ENCODE measurements at places on chromosomes 2 and 18. TPM values are rescaled to one million over a fixed set of nuclear protein-coding genes. Genes with fewer than 3 reads are reported as not detected.

- no peak for DNase-seq
Observed at GRCh38 chr2:16156411-16156810, 216.1 kb downstream of the MYCN start.

Gene FAM136A
- 21.7 TPM for total RNA-seq

Gene SPIRE1
- 48.2 TPM for total RNA-seq

GRCh38 chr2:5385596-5385995, 306.6 kb upstream of the SOX11 start:
- no peak for DNase-seq

DNA sequence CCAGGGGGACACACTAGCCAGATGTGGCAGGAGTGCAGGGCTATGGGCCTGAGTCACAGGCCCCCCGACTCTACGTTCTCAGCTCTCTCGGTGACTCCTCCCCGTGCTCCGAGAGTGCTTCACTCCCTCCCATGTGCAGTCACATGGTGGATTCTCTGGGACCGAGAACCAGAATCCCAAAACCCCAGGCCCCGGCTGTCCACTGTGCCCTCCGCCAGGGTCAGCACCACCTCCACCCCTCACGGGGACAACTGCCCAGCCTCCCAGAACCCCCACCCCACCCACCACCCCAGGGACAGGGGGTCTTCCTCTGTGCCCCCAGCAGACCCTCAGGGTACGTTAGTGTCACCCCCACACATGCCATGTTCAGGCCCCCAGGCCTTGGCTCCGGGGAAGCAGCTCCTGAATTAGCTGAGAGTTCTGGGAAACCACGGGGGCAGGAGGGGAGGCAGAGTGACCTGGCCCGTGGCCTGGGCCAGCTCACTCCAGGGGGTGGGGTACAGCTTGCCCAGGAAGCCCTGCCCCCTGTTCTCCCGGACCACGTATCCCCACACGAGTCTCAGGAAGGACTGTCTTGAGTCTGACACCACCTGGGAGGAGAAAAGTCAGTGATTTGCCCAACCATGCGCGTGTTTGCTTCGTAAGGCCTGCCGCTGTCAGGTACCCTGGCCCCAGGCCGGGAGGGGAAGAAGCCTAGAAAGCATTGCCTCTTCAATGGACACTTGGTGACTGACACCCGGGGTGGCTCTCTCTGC, 4.4 kb downstream of the RAMP1 start:
- peak; percentile 33 for DNase-seq

DNA sequence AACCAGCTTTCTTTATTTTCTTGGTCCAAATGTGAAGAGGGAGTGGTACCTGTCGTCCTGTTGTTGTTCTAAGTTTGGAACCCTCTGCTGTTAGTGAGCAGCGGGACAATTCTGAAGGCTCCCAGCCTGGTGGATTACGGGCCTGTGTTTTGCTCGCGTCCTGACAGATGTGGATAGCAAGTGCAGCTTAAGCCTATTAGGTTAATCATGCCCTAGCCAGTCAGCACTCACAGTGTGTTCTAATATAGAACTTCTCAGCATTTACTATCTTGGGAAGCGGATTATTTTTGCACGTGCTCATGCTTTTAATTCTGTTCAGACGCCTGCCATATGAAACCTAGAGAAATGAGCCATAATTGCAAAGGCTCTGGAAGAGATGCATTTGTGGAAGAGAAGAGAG, at the start of gene PCARE:
Gene PCARE, minus strand, starts transcription at position 113 of the 400 bp plus-strand sequence. CDS start 262 bp downstream, outside the sequence.
- DNase-seq = no peak

GRCh38 chr2:120452945-120453634, 107.2 kb downstream of the INHBB start:
- peak; percentile 47 for DNase-seq

Gene SIGLEC15
- total RNA-seq = 0.32 TPM

GRCh38 chr18:74444104-74444503, 13.0 kb downstream of the DIPK1C start:
- no peak for DNase-seq

- no peak for DNase-seq
Observed at GRCh38 chr2:82650038-82650437, 1809.0 kb downstream of the SUCLG1 start.
